ENCODE measurements at places on chromosomes 1 and 21. TPM values are rescaled to one million over a fixed set of nuclear protein-coding genes. Genes with fewer than 3 reads are reported as not detected.

Gene KCNJ10
- not detected for total RNA-seq

Gene CDC20
- total RNA-seq, result 3.0 TPM

Gene AMY1C
- not detected for total RNA-seq

Gene CHIA
- not detected for total RNA-seq

- DNase-seq, result no peak
Observed at GRCh38 chr1:217417363-217417762, 213.5 kb downstream of the GPATCH2 start.

DNA sequence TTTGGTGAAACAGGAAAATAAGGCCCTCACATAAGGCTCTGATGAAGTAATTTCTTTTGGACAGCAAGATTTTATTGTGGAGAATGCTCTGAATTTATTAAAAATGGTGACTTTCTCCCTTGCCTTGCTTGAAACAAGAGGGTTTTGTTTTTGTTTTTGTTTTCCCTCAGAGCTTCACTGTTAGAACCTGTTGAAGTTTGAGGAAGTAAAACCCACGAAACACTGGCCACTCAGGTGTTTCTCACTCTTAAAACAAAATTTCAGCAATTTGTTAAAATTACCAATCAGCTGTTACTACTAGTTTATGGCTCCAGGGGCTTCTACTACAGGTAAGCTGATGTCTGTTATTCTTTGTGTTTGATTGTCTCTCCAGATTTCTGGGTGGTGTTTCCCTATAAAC lies 112.6 kb upstream of the B3GALT2 start:
- DNase-seq, result no peak

GRCh38 chr1:96865731-96866685 lies 144.4 kb downstream of the PTBP2 start:
- DNase-seq, result no peak

Data from omental fat pad (tissue), 4 donors.